Head of caudate nucleus (tissue), 42 donors: ENCODE measurements at places on chromosomes 2 and 18.

- no peak for DNase-seq
These were observed 89.8 kb downstream of the SH3RF3 start for GRCh38 chr2:109218792-109219126.

DNA sequence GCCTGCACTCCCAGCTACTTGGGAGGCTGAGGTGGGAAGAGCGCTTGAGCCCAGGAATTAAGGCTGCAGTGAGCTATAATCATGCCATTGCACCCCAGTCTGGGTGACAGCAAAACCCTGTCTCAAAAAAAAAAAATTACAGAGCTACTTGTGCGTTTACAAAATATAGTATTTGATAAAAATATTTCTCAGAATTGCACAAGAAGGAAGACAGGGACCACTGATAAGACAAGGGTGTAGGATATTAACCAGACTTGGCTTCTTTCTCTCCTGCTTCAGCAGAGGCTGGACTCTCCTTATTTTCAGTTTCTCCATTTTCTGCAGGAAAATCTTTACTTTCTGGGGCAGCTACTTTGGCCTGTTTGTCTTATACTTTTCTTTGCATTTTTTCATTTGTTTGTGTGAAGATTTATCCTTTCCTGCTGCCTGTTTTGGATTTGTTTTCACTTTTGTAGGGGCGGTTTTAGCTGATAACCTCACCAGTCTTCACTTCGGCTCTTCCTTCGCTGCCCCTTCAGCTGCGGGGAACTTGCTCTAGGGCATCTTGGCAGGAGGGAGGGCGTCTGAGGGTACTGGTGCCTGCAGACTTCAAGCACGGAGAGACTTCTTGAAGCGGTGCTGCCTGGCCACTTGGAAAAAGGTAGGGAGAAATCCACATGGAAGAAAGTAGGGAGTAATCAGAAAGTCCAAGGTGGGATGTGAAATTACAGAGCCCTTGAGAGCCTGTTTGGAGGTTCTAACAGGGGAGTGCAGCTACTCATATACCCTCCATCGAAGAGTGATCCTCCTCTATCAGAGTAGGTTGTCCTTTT is 14.9 kb upstream of the ZDBF2 start:
- DNase-seq = no peak

GRCh38 chr18:29174891-29175290 is 998.0 kb upstream of the CDH2 start:
- DNase-seq = no peak

- no peak for DNase-seq
These were observed 281.0 kb upstream of the HS6ST1 start for GRCh38 chr2:128599700-128600099.
